Neuronal stem cell (in vitro differentiated cells): ENCODE measurements at places on chromosomes 4 and X.

GRCh38 chr4:154189346-154189745 is 302.3 kb downstream of the DCHS2 start:
- DNase-seq = no peak

GRCh38 chr4:18213576-18214198 is 192.1 kb upstream of the LCORL start:
- no peak for DNase-seq

- no peak for DNase-seq
Measured at GRCh38 chr4:175070444-175070843, 152.3 kb downstream of the ADAM29 start.

- no peak for DNase-seq
Measured at GRCh38 chr4:76011700-76012387, 4.5 kb upstream of the CXCL9 start.

GRCh38 chrX:130057209-130057608 is 53.1 kb downstream of the ELF4 start:
- DNase-seq = no peak

GRCh38 chr4:1049591-1049905 is 38.1 kb downstream of the FGFRL1 start:
- no peak for DNase-seq

GRCh38 chr4:94803181-94803580 is 45.4 kb downstream of the BMPR1B start:
- no peak for DNase-seq

DNA sequence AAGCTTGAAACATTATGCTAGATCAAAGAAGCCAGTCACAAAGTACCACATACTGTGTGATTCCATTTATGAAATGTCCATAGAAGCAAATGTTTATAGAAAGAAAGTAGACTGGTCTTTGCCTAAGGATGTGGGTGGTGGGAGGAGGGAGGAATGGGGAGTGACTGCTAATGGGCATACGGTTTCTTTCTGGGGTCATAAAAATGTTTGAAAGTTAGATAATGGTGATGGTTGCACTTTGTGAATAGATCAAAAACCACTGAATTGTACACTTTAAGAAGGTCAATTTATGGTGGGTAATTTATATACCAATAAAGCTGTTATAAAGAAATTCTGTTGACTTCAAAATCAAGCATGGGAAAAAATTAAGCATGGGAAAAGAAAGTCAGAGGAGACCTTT is 56.6 kb downstream of the FAM13A start:
- DNase-seq = no peak
